ENCODE measurements at places on chromosomes 3 and 15.

- DNase-seq, result no peak
Observed at GRCh38 chr3:130658678-130659077, 88.0 kb downstream of the PIK3R4 start.

DNA sequence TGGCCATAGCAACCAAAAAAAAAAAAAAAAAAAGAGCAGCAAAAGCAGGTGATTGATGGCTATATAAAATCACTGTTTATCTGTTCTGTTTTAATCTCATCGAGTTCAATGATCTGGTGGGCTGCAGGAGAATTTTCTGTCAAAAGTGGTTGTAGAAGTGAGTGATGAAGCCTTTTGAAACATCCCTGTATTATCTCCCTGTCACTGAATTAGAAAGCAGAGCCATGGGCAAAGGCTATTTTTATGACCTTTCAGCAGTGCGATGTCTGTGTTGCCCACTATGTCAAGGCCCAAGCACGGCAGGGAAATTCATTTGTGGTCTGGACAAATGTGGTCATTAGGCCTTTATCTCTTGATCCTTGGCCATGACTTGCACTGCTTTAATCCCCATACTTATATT, 59.9 kb downstream of the OTOL1 start:
- no peak for DNase-seq

GRCh38 chr3:143551761-143552160, 296.5 kb downstream of the SLC9A9 start:
- DNase-seq, result no peak

DNA sequence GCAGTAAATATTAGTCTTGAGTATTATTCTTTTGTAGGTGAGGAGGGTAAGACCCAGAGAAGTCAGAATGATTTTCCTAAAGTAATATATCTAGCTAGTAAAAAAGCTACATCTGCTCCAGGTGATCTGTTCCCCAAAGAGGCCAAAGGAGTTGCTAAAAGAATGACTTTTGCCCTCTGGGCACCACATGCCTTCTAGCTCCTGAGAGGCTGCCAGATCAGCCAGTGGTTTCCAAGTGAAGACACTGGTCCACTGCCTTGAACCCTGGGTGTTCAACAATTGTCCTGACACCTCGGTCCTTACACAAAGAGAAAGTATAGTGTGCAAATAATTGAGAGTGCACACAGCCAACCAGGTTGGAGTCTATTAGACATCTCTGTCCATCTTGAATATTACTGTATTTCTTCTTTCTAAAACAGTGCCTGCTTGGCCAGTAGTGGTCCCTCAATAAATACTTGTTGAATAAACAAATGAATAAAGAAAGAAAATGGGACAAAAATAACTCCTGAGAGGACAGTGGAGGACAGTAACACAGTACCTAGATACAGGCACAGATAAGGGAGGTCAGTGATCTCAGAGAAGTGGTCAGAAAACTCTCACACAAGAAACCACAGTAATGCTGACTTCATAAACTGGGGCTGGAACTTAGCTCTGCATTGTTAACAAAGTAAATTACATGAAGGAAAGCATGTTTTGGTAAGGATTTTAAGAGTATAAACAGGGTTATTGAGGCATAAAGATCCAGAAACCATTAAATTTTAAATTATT, 56.6 kb upstream of the CSTA start:
- no peak for DNase-seq

DNA sequence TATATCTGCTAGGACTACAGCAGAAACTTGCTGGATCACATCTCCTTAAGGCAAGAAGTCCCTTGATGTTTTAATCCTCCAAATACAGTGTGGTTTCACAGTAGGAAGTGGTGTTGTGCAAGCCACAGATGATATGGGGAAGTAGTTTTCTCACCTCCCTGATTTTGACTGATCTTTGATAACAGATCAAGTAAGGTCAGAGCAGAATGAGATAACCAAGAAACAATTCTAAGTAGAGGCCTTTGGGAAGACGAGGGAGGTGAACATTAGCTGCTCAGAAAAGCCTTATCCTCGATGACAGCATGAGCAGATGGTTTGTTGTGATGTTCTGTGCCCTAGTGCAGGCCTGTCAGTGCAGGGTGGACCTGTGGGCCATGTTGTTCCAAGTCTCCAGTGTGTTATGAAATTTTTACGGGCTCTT, 61.3 kb downstream of the RIOX2 start:
- no peak for DNase-seq

DNA sequence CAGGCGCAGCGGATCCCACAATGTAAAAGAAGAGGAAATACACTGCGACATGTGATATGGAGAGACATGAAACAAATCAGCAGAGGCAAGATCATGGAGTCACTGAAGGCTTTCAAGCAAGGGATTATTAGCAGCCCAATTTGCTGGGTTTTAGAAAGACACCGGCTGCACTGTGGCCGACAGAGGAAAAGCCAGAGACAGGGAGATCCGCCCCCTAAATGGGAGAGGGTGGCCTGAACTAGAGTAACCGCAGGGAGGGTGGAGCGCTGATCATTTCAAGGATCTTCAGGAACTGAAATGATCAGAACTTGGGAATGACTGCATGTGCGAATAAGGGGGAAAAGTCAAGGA, 612 bp upstream of the C15orf40 start:
- DNase-seq, result no peak

- DNase-seq, result no peak
Observed at GRCh38 chr3:4284865-4285264, 18.3 kb upstream of the SETMAR start.

- no peak for DNase-seq
Observed at GRCh38 chr3:46116996-46117395, 89.7 kb upstream of the XCR1 start.

DNA sequence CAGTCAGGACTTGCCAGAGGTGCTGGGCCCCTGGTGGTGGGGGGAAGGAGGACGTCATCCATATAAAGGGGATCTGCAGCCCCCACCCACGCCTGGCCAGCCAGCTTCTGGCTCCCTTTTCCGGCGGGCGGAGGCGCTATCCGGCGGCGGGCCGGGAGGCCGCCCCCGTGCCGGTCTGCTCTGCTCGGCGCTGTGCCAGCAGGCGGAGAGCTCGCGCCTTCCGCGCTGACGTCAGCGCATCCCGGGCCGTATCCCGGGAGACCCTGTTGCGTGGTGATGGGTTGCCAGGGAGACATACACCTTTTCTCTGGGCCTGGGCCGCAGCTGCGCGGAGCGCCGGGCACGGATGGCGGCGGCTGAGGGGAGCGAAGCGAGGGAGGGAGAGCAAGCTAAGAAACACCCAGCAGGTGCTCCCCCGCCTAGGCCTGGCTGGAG, 1.1 kb downstream of the FAM131A start:
- peak; percentile 96 for DNase-seq

- DNase-seq, result no peak
Observed at GRCh38 chr15:34336231-34336990, 1.2 kb downstream of the SLC12A6 start.

- DNase-seq, result no peak
Observed at GRCh38 chr3:32865383-32865782, 47.6 kb downstream of the TRIM71 start.

DNA sequence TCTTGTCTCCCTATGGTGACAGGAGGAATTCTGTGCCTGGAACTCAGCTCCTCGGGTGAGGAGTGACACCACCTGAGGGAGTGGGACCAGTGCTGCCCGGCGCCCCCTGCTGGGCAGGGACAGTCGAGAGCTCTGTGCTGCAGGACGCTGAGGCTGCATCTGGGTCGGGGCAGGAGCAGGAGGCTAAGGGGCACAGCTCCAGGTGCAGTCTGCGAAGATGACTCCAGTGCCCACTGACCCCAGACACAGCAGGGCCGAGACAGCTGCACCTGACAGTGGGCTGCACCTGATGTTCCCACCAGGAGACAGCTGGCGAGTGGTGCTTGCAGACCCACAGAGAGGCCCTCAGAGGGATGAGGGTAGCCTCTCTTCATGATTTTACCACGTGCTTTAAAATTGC, 152.9 kb downstream of the ATP10A start:
- no peak for DNase-seq

- DNase-seq, result no peak
Observed at GRCh38 chr3:110670407-110670806, 401.2 kb upstream of the NECTIN3 start.

GRCh38 chr15:69034352-69034751, 19.9 kb downstream of the NOX5 start:
- no peak for DNase-seq

- DNase-seq, result no peak
Observed at GRCh38 chr15:80856809-80857377, 77.7 kb downstream of the CEMIP start.

DNA sequence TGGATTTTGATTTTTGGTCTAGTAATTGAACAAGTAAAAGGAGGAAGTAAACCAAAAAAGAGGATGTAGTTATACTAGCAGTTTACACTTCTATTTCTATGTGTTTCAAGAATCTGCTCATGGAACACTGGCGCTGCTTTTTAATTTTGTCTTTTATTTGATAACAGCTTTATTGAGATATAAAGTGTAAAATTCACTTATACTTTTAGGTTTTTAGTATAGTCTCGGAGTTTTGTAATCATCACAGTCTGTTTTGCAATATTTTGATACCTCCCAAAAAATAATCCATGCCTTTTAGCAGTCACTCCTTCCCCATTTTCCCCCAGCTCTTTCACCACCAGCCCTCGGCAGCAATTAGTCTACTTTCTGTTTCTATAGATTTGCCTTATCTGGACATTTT, 18.0 kb downstream of the UBE2E2 start:
- no peak for DNase-seq

DNA sequence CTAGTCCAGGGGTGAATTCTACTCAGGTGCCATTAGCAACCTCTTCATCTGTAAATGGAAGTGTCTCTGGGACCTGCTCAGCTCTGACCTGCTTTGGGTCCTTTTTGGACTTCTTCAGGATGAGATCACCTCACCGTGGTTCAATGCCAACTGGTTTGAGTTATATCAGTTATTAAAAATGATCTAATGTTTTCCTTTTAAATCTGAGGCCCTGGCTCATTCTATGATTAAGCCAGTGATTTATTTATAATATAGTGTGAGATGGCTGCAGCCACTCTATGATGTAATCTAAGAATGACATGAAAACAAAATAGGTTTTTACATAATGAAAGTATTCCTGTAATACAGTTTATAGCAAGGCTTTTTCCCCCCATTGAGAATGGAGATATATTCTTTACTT, 79.4 kb downstream of the LPP start:
- no peak for DNase-seq

DNA sequence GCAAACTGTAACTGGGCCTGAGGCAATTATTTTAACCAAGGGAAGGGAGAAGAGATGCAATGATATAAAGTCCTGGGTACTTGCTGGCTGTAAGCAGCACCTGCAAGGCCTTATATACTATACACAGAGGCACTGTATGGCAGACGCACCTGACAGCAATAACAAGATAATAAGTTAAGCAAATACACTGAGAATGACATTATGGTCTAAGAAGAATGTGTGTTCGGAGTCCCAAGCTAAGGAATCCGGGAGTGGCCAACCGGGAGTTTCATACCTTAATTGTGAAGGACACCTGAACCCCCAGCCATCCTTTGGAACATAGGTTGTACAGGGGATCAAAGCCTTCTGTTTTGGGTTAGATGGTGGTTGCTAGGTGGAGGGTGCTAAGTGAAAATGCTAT, 13.7 kb downstream of the FAM240A start:
- DNase-seq, result no peak

GRCh38 chr3:106392915-106393314, 524.1 kb upstream of the CBLB start:
- no peak for DNase-seq

All from NCI-H2171 (cell line).